ENCODE measurements at places on chromosomes 11 and 22. TPM values are rescaled to one million over a fixed set of nuclear protein-coding genes. Genes with fewer than 3 reads are reported as not detected.

- H3K4me1 ChIP-seq, result peaks cover 17% of the 10 kb centered on the region
- no peaks in the 10 kb centered on the region for H3K27me3 ChIP-seq
- no peak for DNase-seq
- no peaks in the 10 kb centered on the region for H3K36me3 ChIP-seq
- H3K27ac ChIP-seq, result no peak overlapping the region
- no peak overlapping the region for H3K4me3 ChIP-seq
Observed at GRCh38 chr11:113992459-113993110, 17.7 kb downstream of the HTR3A start.

GRCh38 chr11:128335729-128336128 lies 251.6 kb downstream of the ETS1 start:
- H3K27ac ChIP-seq, result no peak overlapping the region
- peaks cover 18% of the 10 kb centered on the region for H3K4me1 ChIP-seq
- no peak overlapping the region for H3K4me3 ChIP-seq
- DNase-seq, result no peak

- H3K27ac ChIP-seq, result no peak overlapping the region
- H3K36me3 ChIP-seq, result no peaks in the 10 kb centered on the region
- no peak overlapping the region for H3K4me3 ChIP-seq
- no peak for DNase-seq
Observed at GRCh38 chr11:116329354-116330090, 443.3 kb downstream of the BUD13 start.

DNA sequence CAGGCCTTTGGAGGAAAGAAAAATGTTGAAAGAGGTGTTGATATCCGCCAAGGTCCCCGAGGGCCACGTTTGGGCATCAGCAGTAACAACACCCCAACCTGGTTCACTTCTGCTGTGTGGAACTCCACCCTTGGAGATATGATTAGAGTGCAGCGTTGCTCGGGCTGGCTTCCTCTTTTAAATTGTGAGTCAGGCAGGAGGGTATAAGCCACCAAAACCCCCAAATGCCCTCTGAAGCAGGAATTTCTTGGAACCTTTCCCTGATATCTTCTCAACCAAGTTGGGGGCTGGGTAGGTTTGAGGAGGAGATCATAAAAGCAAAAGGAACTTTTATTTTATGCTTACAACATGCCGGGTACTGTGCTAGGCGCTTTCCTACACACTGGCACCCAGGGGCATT lies 6.4 kb upstream of the C11orf96 start:
- H3K4me1 ChIP-seq, result peaks cover 6% of the 10 kb centered on the region
- no peak overlapping the region for H3K4me3 ChIP-seq
- no peak for DNase-seq

GRCh38 chr22:34454598-34454997 lies 534.3 kb upstream of the LARGE1 start:
- H3K4me1 ChIP-seq, result no peaks in the 10 kb centered on the region
- no peak overlapping the region for H3K27ac ChIP-seq
- H3K36me3 ChIP-seq, result no peaks in the 10 kb centered on the region
- DNase-seq, result no peak

DNA sequence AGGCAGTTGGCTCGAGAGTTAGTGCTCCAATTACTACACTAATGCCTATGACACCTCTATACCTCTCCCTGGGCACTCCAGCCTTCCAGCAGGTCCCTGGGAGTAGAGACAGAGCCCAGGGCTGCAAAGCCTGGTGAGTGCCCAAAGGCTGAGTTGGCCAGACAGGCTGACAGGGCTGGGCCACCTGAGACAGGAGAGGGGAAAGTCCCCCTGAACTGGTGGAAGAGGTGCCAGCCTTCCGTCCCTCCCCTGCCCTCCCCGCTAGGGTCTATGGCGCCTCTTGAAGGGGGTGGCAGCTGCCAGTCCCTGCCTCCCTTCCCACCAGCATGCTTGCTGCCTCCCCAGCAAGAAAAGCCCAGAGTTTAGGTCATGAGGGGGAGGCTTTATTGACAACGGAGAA lies 3.0 kb downstream of the KCNJ11 start:
- peaks cover 10% of the 10 kb centered on the region for H3K36me3 ChIP-seq
- no peak for DNase-seq
- H3K4me1 ChIP-seq, result peaks cover 6% of the 10 kb centered on the region
- peaks cover 13% of the 10 kb centered on the region for H3K27me3 ChIP-seq
- no peak overlapping the region for H3K27ac ChIP-seq

DNA sequence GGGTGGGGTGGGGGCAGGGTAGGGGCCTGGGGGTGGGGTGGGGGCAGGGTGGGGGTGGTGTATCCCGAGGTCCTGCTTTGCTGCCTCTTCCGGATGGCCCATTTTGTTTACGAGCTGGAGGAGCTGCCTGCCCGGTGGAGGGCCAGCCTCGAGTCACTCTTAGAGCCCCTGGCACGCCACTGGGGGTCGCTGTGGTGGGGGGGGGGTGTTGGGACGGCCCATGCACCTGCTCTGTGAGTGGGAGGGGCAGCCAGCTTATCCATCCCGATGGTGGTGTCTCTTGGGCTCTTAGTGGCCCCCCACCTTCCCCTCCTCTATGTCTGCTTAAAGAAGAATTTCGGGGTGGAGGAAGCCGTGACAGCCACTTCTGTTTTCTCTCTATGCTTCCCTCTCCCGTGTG lies 24.6 kb downstream of the MRGPRD start:
- no peaks in the 10 kb centered on the region for H3K27me3 ChIP-seq
- peaks cover 9% of the 10 kb centered on the region for H3K4me1 ChIP-seq
- peak; percentile 49 for DNase-seq

DNA sequence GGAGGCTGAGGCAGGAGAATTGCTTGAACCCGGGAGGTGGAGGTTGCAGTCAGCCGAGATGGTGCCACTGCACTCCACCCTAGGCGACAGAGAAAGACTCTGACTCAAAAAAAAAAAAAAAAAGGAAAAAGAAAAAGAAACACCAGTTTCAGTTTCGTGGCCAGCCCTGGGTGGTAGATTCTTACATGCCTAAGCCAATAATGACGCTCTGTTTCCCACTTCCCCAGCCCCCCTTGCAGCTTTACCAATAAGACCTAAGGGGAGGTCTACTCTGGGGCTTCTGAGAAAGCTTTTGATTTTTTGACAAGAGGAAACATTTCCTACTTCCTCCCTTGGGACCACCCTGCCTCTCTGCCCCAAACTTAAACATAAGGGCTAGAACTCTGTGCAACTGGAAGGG lies 30.0 kb upstream of the PTPRJ start:
- no peak for DNase-seq
- H3K27me3 ChIP-seq, result no peaks in the 10 kb centered on the region
- H3K4me1 ChIP-seq, result peaks cover 22% of the 10 kb centered on the region
- no peaks in the 10 kb centered on the region for H3K36me3 ChIP-seq
- H3K27ac ChIP-seq, result no peak overlapping the region

DNA sequence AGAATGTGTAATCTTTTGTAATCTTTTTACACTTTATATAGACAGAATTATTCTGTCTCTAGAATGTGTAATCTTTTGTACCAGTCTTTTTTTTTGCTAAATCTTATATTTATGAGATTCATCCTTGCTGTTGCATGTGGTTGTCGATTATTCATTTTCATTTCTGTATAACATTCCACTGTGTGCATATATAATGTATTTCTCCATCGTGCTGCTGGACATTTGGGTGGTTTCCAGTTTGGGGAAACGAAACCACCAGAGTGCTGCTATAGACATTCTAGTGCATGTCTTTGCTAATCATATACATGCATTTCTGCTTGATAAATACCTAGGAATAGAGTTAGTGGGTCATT lies 146.5 kb downstream of the GRIK4 start:
- no peak overlapping the region for H3K27ac ChIP-seq
- H3K36me3 ChIP-seq, result no peaks in the 10 kb centered on the region
- H3K4me1 ChIP-seq, result peaks cover 33% of the 10 kb centered on the region
- no peak for DNase-seq
- peaks cover 10% of the 10 kb centered on the region for H3K27me3 ChIP-seq
- no peak overlapping the region for H3K4me3 ChIP-seq

- no peaks in the 10 kb centered on the region for H3K27me3 ChIP-seq
- H3K4me1 ChIP-seq, result peaks cover 32% of the 10 kb centered on the region
- H3K27ac ChIP-seq, result no peak overlapping the region
- H3K36me3 ChIP-seq, result no peaks in the 10 kb centered on the region
- H3K4me3 ChIP-seq, result no peak overlapping the region
Observed at GRCh38 chr11:20501252-20501651, 98.2 kb upstream of the SLC6A5 start.

- H3K27ac ChIP-seq, result no peak overlapping the region
- H3K36me3 ChIP-seq, result no peaks in the 10 kb centered on the region
- no peaks in the 10 kb centered on the region for H3K4me1 ChIP-seq
- no peak overlapping the region for H3K4me3 ChIP-seq
Observed at GRCh38 chr11:34423300-34423699, 15.4 kb upstream of the CAT start.

- no peaks in the 10 kb centered on the region for H3K4me1 ChIP-seq
- H3K36me3 ChIP-seq, result no peaks in the 10 kb centered on the region
- H3K27ac ChIP-seq, result no peak overlapping the region
- DNase-seq, result no peak
Observed at GRCh38 chr22:46401370-46401769, 65.9 kb downstream of the TRMU start.

DNA sequence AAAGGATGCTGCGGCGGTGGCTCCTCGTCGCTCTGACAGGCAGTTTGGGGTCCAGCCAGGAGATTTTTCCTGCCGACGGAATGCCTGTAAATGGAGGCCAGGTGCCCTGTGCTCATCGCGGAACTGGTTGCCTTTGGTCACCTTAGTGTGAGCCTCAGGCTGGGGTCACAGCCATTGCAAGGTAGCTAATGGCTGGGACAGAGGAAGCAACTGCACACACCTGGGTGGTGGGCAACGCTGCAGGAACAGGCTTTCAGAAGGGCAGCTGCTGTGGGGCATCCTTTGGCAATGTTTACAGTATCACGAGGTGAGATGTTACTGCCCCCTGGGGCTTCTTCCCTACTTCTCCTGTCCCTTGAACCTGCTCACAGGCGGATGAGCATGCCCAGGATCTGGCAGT lies 205.5 kb downstream of the GRIK4 start:
- H3K27me3 ChIP-seq, result no peaks in the 10 kb centered on the region
- peaks cover 46% of the 10 kb centered on the region for H3K4me1 ChIP-seq
- H3K27ac ChIP-seq, result no peak overlapping the region
- H3K36me3 ChIP-seq, result no peaks in the 10 kb centered on the region

DNA sequence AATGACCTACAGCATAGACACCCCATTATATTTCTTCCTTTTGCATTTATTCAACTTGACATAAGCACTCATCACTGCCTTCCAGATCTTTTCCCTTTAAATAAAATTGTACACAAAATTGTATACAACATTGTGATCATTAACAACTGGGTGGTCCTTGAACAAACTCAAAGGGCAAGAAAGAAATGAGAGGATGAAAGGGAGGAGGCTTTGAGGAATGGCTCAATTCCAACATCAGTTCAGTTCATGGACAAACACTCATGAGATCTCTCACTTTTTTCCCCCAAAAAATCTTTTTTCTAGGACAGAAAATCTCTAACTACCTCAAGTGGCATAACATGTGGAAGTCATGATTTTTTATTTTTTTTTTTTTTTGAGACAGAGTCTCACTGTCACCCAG lies 113.7 kb downstream of the PLEKHA7 start:
- no peaks in the 10 kb centered on the region for H3K36me3 ChIP-seq
- no peak overlapping the region for H3K4me3 ChIP-seq

- no peaks in the 10 kb centered on the region for H3K27me3 ChIP-seq
- DNase-seq, result no peak
- H3K36me3 ChIP-seq, result no peaks in the 10 kb centered on the region
- H3K4me1 ChIP-seq, result peaks cover 14% of the 10 kb centered on the region
- H3K27ac ChIP-seq, result no peak overlapping the region
Observed at GRCh38 chr11:16297332-16297731, 59.0 kb downstream of the SOX6 start.

- H3K36me3 ChIP-seq, result no peaks in the 10 kb centered on the region
- H3K27ac ChIP-seq, result no peak overlapping the region
- DNase-seq, result no peak
- H3K4me1 ChIP-seq, result no peaks in the 10 kb centered on the region
- H3K27me3 ChIP-seq, result no peaks in the 10 kb centered on the region
Observed at GRCh38 chr11:42422090-42422489, 889.7 kb upstream of the API5 start.

GRCh38 chr11:3946455-3947017 lies 91.1 kb downstream of the STIM1 start:
- no peaks in the 10 kb centered on the region for H3K27me3 ChIP-seq
- DNase-seq, result no peak
- H3K4me1 ChIP-seq, result peaks cover 7% of the 10 kb centered on the region
- H3K27ac ChIP-seq, result no peak overlapping the region
- no peak overlapping the region for H3K4me3 ChIP-seq

GRCh38 chr11:6613496-6613895 lies 1.5 kb upstream of the TAF10 start:
- no peak overlapping the region for H3K27ac ChIP-seq
- DNase-seq, result no peak
- H3K36me3 ChIP-seq, result peaks cover 23% of the 10 kb centered on the region
- no peaks in the 10 kb centered on the region for H3K27me3 ChIP-seq

DNA sequence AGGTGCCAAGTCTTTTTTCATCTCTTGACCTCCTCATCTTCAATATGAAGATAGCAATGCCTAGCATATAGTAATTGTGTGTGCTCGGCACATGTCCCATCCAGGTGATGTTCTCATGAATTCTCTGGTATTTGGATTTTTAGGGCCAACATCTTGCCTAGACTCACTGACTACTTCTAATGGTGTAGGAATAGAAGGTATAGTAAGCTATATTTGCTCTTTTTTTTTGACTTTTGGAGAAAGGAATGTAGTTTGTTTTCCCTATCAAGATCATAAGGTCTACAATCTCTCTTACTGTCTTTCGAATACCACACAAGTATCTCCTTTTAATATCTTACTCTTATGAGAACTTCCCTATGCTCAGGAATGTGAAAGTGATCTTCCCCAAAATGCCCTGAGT lies 3.2 kb downstream of the HBD start:
- no peak overlapping the region for H3K4me3 ChIP-seq
- H3K27me3 ChIP-seq, result no peaks in the 10 kb centered on the region
- no peaks in the 10 kb centered on the region for H3K36me3 ChIP-seq
- no peak overlapping the region for H3K27ac ChIP-seq

Gene SMIM35
- total RNA-seq, result not detected

Gene RASGRP2
- 40.3 TPM for total RNA-seq

Gene C11orf91
- 0.22 TPM for total RNA-seq

Gene AGBL2
- 3.7 TPM for total RNA-seq

Gene ABCC8
- 4.1 TPM for total RNA-seq

Gene CARD18
- total RNA-seq, result not detected

Gene MRGPRF
- 3.8 TPM for total RNA-seq

Gene TMPRSS4
- 1.4 TPM for total RNA-seq

Gene MMP27
- not detected for total RNA-seq

Gene BACE1
- 8.5 TPM for total RNA-seq

Gene TRIM49
- not detected for total RNA-seq

Gene IFITM10
- 0.80 TPM for total RNA-seq

Gene CEP126
- 2.4 TPM for total RNA-seq

Measured in WTC11 (cell line).